ENCODE measurements at places on chromosomes 12 and 14. TPM values are rescaled to one million over a fixed set of nuclear protein-coding genes. Genes with fewer than 3 reads are reported as not detected.

The ADCY6 gene
- 18.1 TPM for total RNA-seq

The SLC39A9 gene
- total RNA-seq, result 137 TPM

DNA sequence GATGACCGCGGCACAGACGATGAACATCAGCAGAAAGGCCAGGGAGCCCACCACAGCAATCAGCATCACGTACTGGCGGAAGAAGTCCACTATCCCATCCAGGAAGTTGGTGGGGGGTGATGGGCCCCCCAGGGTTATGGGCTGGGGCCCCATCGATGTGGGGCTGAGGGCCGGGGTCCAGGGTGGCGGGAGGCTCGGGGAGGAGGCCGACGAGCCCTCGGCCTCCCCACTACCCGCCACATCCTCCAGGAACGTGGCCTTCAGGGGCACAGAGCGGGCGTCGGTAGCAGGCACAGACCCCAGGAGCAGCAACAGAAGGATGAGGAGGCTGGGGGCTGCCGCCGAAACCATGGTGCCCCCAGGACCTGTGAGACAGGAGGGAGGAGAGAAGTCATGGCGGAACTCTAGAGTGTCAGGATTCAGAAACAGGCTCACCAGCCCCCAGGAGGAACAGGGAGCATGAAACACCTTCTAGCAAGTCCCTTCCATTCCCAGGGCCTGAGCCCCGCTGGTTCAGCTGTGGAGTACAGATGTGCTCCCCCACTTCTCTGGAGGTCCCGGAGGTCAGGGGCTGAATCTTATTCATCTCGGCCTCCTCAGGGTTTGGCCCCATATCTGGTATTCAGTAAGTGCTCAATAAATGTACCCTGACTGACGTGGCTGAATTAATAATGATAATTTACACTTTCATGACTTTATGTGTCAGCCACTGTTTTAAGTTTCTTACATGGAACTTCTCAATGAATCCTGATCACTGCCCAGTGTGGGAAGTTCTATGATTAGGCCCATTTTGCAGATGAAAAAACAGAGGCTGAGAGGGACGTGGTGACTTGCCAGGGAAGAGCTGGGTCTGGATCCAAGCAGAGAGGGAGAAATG, 5.6 kb downstream of the TMEM119 start:
- H3K4me3 ChIP-seq, result no peak overlapping the region
- peaks cover 2% of the 10 kb centered on the region for H3K36me3 ChIP-seq
- H3K27ac ChIP-seq, result no peak overlapping the region
- peaks cover 8% of the 10 kb centered on the region for H3K4me1 ChIP-seq

- H3K27me3 ChIP-seq, result no peaks in the 10 kb centered on the region
- no peaks in the 10 kb centered on the region for H3K36me3 ChIP-seq
- H3K27ac ChIP-seq, result no peak overlapping the region
- no peaks in the 10 kb centered on the region for H3K4me1 ChIP-seq
- no peak for DNase-seq
Measured at GRCh38 chr14:82159624-82160023, 626.0 kb upstream of the SEL1L start.

DNA sequence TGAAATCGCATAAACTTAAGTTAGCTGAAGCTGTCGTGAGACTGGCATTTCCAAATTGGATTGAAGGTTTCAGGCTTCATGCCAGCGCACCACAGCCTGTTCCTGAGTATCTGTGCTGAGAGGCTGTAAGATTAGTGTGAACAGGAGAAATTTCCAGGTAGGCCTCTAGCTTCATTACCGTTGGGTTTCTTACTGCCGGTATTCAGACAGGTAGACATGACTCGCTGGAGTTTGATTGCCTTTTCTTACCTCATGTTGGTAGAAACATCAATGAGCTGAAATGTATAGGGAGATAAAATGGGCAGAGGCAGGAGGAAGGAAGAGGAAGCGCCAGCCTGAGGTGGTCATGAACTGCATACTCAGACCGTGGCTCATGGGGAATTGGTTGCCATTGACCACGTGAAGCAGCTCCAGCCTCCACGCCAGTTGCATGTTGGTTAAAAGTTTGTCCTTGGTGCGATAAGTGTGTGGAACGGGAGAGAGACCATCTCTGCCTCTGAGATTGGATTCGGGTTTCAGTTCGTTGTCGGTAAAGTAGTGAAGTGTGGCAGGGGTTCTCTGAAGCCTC, 42.3 kb upstream of the MMP17 start:
- peaks cover 5% of the 10 kb centered on the region for H3K4me1 ChIP-seq
- peaks cover 38% of the 10 kb centered on the region for H3K36me3 ChIP-seq
- no peak for DNase-seq
- H3K27ac ChIP-seq, result no peak overlapping the region
